Activated T-helper 17 cell treated with anti-CD3 and anti-CD28 coated beads, Interleukin-2, amount 50 U/mL, for 72 hours (primary cell): ENCODE measurements at places on chromosomes 1 and 21. TPM values are rescaled to one million over a fixed set of nuclear protein-coding genes. Genes with fewer than 3 reads are reported as not detected.
A peak's percentile ranks its signal among the peaks of the same experiment; 100 is the strongest.

Gene TDRD5
- total RNA-seq: not detected

Gene TENT5C
- 37.1 TPM for total RNA-seq

Gene FHL3
- 15.5 TPM for total RNA-seq

Gene C8B
- not detected for total RNA-seq

Gene HES3
- not detected for total RNA-seq

Gene IFI44
- 25.8 TPM for total RNA-seq

Gene HSPA6
- total RNA-seq: 0.41 TPM

Gene PROX1
- 0.11 TPM for total RNA-seq

Gene AMPD1
- total RNA-seq: not detected

Gene UQCRH
- 272 TPM for total RNA-seq

Gene WNT3A
- total RNA-seq: not detected

Gene C8A
- total RNA-seq: not detected

DNA sequence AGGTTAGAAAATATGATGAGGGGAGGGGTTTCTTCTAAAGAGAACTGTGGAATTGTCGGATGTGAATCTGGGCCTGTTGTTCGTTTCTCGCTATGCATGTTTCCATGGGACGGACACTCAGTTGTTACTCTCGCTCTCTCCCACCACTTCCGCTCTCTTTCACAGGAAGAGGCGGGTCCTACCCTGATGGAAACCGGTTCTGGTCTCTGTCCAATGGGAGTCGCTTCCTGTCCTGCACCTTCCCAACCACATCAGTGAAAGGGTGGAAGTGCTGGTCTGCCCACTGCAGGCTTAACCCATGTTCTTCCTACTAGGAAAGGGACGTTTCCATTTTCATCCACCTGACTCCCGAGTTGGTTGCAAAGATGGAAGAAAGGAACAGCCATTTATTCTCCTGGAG lies 119.4 kb downstream of the KCNJ15 start:
- ATAC-seq: no peak

GRCh38 chr1:117576236-117576635 lies 29.6 kb upstream of the TENT5C start:
- ATAC-seq: no peak

- ATAC-seq: no peak
Observed at GRCh38 chr1:51000160-51000559, 30.1 kb downstream of the CDKN2C start.

DNA sequence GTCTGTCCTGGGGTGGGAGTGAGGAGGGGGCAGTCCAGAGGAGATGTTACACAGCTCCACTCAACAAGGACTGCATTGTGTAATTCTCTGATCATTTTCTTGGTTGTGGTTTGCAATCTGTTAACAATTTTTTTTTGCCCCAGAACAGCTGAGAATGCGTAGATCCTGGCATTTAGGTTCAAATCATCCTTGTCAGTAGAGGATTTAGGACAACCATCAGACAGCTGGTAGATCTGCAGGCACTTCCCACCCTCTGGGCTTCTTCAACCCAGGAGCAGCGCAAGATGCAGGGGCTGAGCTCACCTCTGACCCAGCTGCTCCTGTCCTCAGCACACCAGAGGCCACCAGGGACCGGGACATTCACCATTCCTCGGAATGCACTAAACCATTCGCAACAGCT lies 13.5 kb downstream of the BCAR3 start:
- no peak for ATAC-seq

- ATAC-seq: peak; percentile 42
Observed at GRCh38 chr1:181083842-181084605, 4.5 kb upstream of the IER5 start.

- ATAC-seq: no peak
Observed at GRCh38 chr1:239550178-239550577, 163.8 kb downstream of the CHRM3 start.

DNA sequence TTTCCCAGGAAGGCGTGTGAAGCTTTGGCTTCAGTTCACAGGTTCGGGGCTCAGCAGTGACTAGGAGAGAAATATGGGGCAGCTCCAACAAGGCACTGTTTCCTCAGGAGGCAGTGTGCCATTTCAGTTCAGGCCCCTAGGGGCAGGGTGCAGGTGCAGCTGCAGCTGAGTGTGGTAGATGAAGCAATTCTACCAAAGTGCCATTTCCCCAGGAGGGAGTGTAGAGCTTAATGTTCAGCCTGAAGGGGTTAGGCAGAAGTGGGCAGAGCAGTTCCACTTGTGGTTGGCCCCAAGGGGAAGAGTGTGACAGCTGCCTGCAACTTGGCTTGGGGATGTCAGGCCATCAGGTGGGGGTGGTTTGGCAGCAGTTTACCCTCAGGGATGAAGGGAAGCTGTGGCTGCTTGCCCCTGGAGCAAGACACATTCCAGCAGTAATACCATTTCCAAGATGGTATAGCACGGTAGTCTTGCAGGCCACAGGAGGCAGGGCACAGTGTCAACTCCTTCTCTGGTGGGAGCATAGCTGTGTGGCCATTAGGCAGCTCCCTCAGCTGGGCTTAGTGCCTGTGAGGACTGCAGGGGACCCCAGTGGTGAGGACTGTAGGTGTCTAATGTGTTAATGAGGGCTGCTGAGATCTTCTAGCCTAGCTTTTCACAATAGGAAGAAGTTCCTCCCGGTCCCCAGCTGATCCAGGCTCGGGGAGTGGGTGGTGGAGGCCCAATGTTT lies 34.7 kb downstream of the RGSL1 start:
- ATAC-seq: peak; percentile 38

- ATAC-seq: no peak
Observed at GRCh38 chr1:151620286-151620685, 8.4 kb downstream of the SNX27 start.

- ATAC-seq: no peak
Observed at GRCh38 chr1:209397371-209397770, 186.1 kb upstream of the CAMK1G start.

DNA sequence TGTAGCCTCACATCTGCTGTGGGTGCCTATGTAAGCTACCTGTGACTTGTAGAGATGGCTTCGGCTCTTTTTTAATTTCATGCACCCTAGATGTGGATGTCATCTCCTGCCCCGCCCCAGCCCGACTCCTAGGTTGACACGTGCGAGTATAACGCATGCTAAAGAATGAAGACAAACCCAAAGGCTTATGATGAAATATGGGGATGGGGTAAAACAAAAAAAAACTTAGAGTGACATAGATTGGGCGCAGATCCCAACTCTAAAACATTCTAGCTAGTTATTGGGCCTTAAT lies 613 bp upstream of the ERO1B start:
- peak; percentile 16 for ATAC-seq

GRCh38 chr1:225828706-225829345 lies 18.9 kb downstream of the EPHX1 start:
- no peak for ATAC-seq

DNA sequence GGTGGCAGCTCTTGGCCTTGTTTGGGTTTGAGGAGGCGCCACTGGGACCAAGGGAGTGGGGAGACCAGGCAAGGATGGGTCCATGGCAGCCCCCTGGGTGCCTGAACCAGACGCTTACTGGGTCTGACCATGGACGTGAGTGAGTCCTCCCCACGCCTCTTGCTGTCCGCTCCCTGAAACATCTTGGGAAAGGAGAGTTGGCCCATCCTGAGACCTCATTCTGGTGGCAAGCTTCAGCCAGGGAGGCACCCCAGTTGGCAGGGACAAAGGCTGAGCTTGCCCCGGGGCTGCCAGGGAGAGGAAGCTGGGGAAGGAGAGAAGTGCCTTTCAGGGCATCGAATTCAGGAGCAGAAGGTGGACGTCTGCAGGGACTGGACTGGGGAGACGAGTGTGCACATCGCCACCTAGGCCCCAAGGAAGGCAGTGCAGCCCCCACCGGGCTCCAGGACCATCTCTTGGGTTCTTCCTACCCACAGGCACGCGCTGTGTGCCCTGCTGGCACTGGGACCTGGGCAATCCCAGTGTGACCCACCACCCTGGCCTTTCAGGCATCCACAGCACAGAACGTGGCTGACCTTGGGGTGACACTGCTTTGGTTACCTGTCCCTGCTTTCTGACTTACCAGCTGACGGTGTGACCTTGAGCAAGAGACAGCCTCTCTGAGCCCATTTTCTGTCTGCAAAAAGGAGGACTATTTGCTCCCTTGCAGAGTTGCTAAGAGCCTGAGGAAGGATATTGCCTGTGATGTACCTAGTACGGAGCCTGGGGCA lies 132.9 kb upstream of the WNT4 start:
- peak; percentile 61 for ATAC-seq

- no peak for ATAC-seq
Observed at GRCh38 chr1:213666113-213666512, 321.7 kb upstream of the PROX1 start.

DNA sequence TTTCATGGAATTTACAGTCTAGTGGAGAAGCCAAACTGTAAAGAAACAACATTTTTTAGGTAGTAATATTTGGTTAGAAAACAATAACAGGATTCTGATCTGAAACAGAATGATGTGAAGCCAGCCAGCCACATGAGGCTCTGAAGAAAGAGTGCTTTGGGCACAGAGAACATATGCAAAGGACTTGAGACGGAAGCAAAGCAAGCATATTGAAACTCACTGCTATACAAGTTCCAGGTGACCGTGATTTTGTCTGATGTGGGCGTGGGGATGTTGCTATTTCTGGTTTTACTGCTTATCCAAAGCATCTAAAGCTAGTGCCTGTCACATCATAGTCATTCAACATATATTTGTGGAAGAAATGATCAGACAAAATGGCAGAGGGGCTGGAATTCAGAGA lies 14.7 kb downstream of the CRP start:
- no peak for ATAC-seq

DNA sequence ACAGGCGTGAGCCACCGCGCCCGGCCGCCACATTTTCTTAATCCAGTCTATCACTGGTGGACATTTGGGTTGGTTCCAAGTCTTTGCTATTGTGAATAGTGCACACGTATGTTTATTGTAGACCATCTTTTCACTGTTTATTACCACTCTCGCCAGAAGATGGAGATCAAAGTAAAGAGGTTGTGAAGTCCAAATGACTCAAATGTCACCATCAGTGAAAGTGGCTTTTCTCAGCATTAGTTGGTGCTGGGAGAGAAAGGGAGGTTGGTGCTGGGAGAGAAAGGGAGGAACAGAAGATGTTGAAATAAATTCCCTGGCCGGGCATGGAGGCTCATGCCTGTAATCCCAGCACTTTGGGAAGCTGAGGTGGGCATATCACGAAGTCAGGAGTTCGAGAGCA lies 10.4 kb upstream of the UHMK1 start:
- ATAC-seq: no peak

GRCh38 chr1:176512966-176513365 lies 50.0 kb downstream of the PAPPA2 start:
- no peak for ATAC-seq

DNA sequence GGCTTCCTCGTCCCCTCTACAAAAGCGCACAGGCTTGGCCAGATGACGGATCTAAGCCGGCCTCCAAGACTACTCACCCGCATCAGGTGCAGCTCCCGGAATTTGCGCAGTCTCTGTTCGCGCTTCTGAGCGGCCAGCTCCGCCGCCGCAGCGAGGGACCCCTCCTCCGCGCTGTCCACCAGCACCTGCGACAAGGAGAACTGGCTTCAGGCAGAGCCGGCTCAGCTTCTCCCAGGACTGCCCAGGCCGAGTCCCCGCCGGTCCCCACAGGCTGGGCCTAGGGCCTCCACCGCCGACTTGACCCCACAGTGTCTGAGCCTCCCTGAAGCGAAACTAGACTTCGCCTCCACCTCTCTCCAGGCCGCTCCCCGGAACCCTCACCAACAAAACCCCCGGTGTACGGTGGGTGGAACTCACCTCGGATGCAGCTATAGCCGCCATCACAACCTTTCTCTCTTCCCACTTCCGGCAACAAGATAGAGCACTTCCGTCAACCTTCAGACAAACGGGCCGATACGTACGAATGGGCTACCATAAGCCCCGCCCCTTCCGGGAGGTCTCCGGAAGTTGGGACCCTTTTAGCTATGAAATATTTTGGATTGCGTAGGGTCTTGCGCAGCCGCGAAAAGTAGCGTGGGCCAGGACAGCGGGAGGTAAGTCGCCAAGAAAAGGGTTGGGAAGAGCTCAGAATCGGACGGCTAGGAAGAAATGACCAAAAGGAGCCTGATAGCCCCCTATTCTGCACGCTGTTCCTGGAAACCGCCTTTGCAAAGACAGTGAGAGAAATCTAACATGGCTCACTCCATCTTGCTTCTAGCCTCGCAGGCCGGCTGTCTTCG lies at the start of gene SYF2:
Gene SYF2 (minus strand): TSS at position 476 of the 839 bp plus-strand sequence. CDS start 35 bp downstream, at position 441.
- ATAC-seq: peak; percentile 93

GRCh38 chr1:16442941-16443340 lies 2.4 kb downstream of the NECAP2 start:
- ATAC-seq: no peak

GRCh38 chr21:45867041-45867666 lies 114.4 kb upstream of the COL6A1 start:
- ATAC-seq: no peak

DNA sequence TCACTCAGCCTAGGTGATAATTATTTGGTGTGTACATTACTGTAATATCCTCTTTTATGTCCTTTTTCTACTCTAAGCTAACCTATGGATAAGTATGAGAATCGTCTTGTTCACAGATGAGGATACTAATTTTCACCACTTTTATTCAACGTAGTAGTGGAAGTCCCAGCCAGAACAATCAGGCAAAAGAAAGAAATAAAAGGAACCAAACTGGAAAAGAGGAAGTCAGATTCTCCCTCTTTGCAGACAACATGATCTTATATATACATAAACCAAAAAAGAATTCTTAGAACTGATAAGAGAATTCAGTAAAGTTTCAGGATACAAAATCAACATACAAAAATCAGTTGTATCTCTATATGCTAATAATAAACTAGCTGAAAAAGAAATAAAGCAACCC lies 12.6 kb upstream of the RGL1 start:
- no peak for ATAC-seq

DNA sequence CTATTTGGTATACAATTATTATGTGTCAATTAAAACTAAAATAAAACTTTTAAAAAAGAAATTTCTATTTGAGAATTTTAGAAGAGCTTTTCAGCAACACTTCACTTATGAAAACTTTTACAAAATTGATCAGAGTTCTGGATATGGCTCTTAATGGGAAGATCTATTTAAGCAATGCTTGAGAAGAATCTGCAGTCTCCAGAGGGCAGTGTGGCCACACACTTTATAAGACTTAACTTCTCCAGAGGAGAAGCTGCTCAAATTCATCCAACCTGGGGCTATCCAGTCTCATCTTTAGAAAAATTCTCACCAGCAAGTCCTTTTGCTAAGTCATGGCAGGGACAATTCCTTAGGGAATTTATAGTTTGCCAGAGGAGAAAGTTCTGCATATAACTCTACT lies 25.2 kb upstream of the AGO1 start:
- no peak for ATAC-seq

DNA sequence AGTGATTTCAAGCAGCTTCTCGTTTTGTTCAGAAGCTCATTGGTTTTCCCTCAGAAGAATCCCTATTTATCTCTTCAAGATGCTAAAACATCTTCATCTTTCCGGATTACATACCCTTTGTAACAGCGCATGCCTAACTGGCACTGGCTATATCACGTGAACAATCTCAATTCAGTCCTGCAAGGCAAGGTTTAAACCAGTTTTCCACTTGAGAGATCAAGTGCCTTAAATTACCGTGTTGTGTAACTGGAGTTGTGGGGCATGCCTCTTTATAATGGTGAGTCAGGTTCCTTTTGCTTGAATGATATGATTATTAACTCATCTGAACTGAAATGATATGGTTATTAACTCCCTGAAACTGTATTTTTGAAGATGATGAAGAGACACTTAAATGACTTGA lies 11.0 kb upstream of the ZFP69B start:
- no peak for ATAC-seq

- ATAC-seq: no peak
Observed at GRCh38 chr1:15007842-15008241, 145.7 kb upstream of the TMEM51 start.
